Germinal center (tissue), 1 donor: ENCODE measurements at places on chromosomes 3 and 15.

- no peak for DNase-seq
Measured at GRCh38 chr3:68740087-68740486, 192.3 kb downstream of the TAFA4 start.

GRCh38 chr3:129462361-129462968, 22.4 kb downstream of the IFT122 start:
- DNase-seq, result no peak

GRCh38 chr15:59051873-59052861, 52.8 kb upstream of the CCNB2 start:
- DNase-seq, result peak; percentile 14

GRCh38 chr3:171646357-171647133, 163.7 kb downstream of the PLD1 start:
- peak; percentile 10 for DNase-seq

DNA sequence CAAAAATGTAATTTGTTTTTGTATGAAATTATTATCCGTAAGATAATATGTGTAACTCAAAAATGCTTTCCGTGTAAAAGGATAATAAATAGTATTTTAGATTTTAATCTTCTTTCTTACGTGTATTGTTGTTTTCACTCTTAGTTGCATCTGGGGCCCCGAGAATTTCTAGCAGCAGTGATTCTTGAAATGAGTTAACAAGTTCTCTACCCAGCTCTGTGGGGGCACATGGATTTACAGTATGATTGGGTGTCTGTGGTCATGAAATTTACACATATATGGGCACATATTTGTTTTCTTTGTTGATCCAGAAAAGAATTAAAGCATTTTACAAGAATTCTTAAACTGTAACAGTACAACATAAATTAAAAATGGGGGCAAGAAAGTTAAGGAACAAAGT, 145.9 kb upstream of the LRRFIP2 start:
- DNase-seq, result no peak
